ENCODE measurements at places on chromosomes 3 and 15.

- DNase-seq, result no peak
Measured at GRCh38 chr3:126342991-126343648, 14.1 kb downstream of the KLF15 start.

DNA sequence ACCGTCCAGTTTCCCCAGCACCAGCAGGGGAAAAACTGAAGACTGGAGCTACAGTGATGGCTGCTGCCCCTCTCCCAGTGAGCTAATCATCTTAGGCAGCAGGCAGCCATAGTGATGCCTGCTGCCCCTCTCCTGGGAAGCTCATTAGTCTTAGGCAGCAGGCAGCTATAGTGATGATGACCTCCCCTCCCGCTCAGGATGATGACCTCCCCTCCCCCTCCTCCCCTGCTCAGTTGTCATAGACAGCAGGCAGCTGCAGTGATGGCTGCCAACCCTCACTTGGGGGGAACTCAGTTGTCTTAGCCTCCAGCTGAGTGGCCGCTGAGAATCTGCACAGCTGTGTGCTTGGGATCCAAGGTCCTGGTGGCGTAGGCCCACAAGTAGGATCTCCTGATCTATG is 80.9 kb upstream of the MANF start:
- DNase-seq, result no peak

- no peak for DNase-seq
Measured at GRCh38 chr3:64266065-64266931, 41.0 kb upstream of the PRICKLE2 start.

- DNase-seq, result no peak
Measured at GRCh38 chr3:30704931-30705890, 98.8 kb downstream of the TGFBR2 start.

GRCh38 chr3:95615592-95616310 is 1198.6 kb upstream of the EPHA6 start:
- DNase-seq, result no peak

Measured in aorta (tissue), 5 donors.